ENCODE measurements at places on chromosomes 1 and 21. TPM values are rescaled to one million over a fixed set of nuclear protein-coding genes. Genes with fewer than 3 reads are reported as not detected.

DNA sequence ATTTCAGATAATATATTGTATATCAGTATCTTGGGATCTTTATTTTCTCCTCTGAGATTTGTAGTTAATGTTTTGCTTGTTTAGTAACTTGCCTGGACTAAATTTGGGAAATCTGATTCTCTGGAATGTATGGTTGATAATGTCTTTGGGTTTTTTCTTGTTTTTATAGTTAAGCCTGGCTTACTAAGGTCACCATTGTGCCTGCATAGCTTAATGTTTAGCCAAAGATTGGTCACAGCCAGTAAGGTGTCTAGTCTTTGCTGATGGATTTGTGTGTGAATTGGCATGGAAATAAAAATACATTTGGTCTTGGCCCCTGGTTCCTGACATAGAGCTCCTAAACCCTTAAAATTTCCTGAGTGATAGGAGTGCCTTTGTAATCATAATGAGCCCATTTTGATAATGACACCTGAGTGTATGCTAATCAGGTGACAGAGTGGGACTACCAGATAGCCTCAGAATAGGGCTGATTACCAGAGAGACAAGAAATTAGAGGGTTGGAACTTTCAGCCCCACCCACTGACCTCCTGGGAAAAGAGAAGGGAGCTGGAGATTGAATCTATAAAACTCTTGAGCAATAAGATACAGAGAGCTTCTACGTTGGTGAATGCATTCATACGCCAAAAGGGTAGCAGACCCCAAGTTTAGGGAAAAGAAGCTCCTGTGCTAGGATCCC, 47.9 kb upstream of the NUF2 start:
- no peak for DNase-seq

DNA sequence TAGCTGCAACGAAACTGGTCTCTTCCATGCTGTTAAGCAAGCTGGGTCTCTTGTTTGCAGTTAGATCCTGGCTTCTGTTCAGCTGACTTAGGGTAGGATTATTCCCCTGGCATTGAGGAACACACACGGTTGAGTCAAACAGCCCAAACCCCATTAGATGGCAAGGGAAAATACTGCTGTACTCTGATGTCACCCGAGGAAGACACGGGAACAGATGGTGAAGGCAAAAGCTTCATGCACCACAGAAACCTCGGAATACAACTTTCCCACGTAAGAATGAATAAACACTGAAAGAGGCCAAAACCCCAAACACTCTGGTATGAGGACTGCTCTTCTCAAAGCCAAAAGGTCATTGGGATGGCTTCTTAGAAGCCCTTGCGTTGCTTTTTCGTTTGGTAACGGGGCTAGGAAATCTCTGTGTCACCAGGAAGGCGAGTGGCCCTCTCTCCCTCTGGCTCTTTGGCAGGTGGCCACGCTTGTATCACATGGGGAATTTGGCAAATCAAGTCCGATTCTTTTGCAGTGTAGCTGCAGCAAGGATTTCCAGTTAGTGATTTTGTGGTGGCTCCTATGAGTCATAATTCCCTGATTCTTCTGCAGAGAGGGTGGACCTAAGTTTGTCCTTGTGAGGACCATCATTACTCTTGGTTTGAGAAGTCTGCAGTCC, 16.7 kb upstream of the LYST start:
- no peak for DNase-seq

DNA sequence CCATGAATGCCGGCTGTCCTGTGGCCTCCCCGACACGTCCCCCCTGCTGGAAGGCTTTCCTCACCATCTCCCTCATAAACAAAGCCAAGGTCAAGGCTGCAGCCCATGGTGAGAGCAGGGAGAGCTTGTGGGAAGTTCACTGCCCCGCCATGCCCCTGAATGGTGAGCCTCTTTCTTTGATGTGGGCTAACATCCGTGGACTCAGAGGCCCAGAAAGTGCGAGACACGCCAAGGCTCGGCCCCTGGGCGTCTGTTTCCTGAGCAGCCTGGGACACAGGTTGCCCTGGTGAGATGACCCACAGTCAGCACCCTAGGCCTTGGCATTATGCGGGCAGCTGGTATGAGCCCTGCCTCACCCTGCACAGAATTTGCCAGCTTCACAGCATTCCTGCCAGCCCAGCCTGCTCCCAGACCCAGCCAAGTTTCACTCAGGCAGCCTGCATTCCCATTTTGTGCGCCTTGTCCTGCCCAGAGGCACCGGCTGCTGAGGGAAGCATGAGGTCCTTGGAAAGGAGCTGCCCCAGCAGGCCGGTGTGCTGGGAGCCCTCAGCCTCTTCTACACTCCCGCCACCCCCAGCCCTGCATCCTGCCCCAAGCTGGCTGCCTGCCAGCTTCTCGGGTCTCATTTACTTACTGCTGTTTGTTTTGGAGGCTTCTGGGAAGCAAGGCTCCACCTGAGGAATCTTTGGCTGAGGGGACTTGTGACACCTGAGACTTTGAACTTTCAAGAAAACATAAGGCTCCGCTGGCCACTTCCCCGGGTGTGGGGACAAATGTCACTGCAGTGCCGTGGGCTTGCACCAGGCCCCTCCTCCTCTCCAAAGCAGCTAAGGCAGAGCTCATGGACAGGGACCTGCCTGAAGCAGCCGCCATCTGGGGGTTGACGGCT, 31.9 kb downstream of the NEK2 start:
- DNase-seq, result no peak

RIMKLA gene
- total RNA-seq, result 4.9 TPM

PPIAL4G gene
- not detected for total RNA-seq

KAZN gene
- total RNA-seq, result 13.4 TPM

RPE65 gene
- not detected for total RNA-seq

CFHR3 gene
- total RNA-seq, result not detected
